Tongue (tissue), 3 donors: ENCODE measurements at places on chromosomes 1 and 21. TPM values are rescaled to one million over a fixed set of nuclear protein-coding genes. Genes with fewer than 3 reads are reported as not detected.

AVPR1B gene
- not detected for total RNA-seq

DNA sequence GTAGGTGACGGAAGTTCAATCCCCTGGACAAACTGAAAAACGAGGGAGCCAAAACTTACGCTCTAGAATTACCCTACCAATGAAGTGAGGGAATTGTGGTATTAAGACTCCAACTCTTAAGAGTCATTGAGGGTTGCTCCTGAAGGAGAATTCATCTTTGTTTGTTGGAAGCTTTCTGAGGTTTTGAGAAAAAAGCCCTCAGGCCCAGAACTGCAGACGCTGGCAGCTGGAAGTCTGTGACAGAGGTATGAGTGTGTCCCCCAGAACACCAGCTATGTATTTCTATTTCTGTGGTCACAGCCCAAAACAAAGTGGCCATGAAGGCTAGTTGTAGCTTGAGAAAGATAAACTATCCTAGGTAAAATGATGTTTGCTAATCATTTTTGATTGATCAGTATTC lies 438.8 kb upstream of the B3GALT2 start:
- DNase-seq = no peak

DNA sequence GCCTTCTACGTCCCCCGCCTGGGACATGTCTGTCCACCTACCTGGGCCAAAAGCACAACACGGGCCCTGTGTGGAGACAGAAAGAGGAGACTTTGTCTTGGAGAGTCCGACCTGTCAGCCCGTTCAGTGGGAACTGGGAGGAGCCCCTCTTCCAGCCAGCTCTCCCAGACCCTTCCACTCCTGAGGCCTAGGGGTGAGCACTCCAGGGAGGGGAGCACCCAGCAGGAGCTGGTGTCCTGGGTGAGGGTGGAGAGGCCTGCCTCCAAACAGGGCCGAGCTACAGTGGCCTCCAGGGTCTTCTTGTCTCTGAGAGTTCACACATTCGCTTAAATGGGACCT lies 546 bp downstream of the SPOCD1 start:
- no peak for DNase-seq

DNA sequence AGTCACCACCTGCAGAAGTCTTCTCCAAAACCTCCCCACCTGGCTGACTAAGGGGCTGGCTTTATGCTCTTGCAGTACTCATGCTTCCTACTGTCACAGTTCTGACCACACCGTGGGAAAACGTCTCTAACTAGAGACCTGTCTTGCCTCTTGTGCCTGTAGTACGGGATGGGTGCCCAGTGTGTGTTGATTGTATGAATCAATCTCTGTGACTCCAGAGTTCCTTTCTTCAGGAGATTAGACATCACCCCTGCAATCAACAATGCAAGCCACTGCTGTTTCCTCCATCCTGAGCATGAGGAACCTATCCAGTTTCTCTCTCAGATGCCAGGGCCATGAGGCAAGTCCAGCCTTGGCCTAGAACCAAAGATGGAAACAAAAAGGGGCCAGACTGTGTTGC lies 64.1 kb downstream of the LRRN2 start:
- DNase-seq = no peak
